ENCODE measurements at places on chromosomes 11 and 22.

GRCh38 chr11:34791780-34792542 is 124.2 kb downstream of the APIP start:
- no peak for DNase-seq

- DNase-seq = no peak
Observed at GRCh38 chr11:122746611-122747244, 91.2 kb downstream of the UBASH3B start.

- DNase-seq = no peak
Observed at GRCh38 chr22:33073989-33074418, 15.8 kb upstream of the SYN3 start.

GRCh38 chr11:47565340-47566148 is at the start of gene PTPMT1:
Gene PTPMT1 (plus strand): TSS chr11:47565599. CDS start chr11:47565623, 24 bp downstream.
- peak; percentile 64 for DNase-seq

DNA sequence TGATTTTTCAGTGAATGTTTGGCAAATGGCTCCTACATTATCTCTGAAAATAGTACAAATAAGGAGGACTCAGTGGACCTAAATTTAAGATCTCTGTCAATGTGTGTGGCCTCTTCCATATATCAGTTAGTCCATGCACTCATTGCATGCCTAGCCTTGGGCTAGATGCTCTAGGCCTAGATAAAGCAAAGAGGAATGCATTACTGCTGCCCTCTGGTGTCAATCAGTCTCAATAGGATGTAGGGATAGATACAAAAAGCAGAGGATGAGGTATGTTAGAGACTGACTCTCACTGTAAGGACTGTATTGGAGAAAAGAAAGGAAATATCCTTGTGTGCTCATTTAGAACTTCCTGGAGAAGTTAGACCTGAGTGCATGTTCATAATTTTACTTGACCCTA is 42.0 kb downstream of the MS4A2 start:
- DNase-seq = no peak

- DNase-seq = no peak
Observed at GRCh38 chr11:87536016-87536415, 498.3 kb downstream of the TMEM135 start.

- DNase-seq = no peak
Observed at GRCh38 chr11:47489395-47489755, 40.4 kb upstream of the RAPSN start.

GRCh38 chr11:125408311-125408711 is 87.8 kb downstream of the FEZ1 start:
- no peak for DNase-seq

- DNase-seq = no peak
Observed at GRCh38 chr11:102829316-102830000, 14.0 kb downstream of the MMP3 start.

DNA sequence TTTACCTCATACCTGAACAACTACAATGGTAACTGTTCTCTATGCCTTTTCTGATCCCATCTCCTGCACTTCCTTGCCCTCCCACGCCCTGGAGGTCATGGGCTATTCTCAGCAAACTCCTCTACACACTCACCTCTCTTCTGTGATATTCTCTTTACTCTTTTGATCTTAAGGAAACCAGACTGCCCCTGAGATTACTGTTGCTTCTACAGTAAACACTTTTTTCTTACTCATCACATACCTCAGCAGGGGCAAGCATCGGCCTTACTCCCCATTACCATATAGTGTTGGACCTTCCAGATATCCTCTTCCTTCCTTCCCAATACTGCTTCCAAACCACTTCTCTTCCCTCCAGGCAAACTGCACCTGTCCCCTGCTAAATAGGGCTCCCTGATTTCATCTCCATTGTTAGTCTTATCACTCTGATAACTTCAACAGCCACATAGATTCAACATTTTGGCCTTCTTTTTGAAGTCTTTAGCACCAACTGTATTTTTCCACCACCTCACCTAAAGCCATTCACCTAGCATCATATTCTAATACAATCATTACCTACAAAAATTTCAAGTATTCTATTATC is 141.2 kb downstream of the RBFOX2 start:
- no peak for DNase-seq

GRCh38 chr11:17821648-17822400 is 87.2 kb downstream of the KCNC1 start:
- no peak for DNase-seq

GRCh38 chr11:6856871-6857270 is 6.0 kb upstream of the OR10A2 start:
- DNase-seq = no peak

DNA sequence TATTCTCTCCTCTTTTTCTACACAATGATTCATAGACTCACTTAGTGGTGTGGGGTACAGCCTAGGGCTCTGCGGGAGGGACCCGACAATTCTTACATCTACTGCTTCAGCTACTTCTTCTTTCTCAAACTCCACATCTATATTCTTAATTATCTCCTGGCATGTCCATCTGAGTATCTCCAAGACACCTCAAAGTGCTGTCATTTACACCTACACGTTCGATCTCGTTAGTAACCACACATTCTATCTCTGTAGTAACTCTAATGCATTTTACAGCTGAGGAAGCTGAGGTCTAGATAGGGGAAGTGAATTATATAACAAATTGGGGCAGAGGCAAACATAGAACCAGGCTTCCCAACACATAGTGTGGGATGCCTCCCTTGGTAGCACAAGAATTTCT is 27.7 kb upstream of the RRM1 start:
- DNase-seq = no peak

DNA sequence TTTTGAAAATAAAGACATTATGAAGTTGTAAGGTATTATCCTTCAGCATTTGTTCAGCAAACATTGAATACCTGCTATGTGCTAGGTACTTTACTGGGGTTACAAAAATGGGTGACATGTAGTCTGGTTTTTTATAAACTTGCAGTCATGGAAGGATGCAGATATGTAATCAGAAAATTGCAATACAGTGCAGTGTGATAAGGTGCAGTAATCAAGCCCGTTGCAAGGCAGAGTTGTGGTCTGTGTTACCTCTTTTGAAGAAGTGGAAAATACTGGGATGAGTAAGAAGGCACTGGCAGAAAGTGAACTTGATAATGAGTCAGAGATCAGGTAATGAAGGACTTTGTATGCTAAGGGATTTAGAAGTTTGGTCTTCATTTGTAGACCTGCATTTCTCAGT is 8.1 kb downstream of the FBXO7 start:
- no peak for DNase-seq

- no peak for DNase-seq
Observed at GRCh38 chr22:37744589-37744988, 47.7 kb downstream of the TRIOBP start.

GRCh38 chr11:116702772-116703385 is 69.9 kb downstream of the BUD13 start:
- DNase-seq = no peak

DNA sequence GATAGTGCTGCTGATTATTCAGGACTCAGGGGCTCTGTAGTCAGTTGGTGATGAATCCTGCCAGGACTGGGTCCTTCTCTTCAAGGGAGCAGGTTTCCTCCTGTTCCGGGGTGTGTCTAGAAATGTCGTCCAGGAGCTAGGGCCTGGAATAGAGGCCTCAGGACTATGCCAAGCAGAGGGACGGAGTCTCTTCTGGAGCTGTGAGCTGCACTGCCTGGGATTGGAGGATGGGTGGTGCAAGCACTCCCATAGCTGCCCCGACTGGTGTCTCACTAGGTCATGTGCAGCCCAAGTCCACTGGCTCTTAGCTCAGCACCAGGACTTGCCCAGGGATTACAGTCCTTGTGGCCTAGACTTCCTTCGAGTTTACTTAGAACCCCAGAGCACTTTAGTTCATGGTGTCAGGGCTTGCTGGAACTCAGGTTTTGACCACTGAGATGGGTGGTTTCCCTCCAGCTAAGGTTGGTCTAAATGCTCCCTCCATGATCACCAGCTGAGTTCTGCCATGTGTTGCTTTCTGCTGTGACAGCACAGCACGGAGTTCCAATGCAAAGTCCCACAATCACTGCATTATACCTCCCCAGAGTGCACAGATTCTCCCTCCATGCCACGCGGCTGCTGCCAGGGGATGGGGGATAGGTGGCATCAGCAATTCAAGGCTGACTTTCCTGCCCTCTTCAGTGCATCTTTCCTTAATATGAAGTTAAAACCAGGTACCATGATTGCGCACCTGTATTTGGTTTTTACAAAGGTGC is 42.6 kb upstream of the SHANK2 start:
- DNase-seq = no peak

- DNase-seq = no peak
Observed at GRCh38 chr11:85712953-85713352, 27.0 kb upstream of the CCDC89 start.

DNA sequence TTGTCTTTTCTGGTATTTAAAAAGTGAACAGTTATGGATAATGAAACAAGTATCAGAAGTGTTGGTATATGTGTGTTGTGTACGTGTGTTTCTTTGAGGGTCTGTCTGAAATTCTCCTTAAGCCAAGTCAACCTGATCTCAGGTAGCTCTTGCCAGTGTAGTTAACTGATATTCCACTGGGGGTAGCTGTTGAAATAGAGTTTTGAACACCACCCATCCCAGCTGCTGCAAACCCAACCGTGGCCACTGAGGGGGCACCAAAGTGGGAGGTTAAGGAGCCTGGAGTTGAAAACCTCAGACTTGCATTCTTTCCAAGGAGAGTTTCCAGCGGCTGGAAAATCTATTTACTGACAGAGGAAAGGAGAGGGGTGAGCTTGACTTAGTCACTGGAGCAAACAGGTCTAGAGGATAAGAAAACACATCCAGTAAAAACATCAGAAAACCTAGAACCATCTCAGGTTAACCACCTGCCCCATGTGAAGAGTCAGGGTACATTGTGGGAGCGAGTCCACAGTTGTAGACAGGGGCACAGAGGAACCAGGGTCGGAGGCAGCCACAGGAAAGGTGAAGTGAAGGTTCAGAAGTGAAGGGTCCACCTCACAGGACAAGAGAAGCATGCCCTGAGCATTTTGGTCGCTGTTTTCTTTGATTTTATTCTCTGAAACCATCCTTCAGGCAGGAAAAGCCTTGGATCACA is 8.8 kb upstream of the CUL5 start:
- peak; percentile 10 for DNase-seq

GRCh38 chr11:100684101-100685065 is 2.7 kb upstream of the ARHGAP42 start:
- DNase-seq = no peak

GRCh38 chr11:72951193-72951592 is 137.0 kb downstream of the ATG16L2 start:
- no peak for DNase-seq

GRCh38 chr22:29704528-29705285 is 15.1 kb upstream of the CABP7 start:
- no peak for DNase-seq

- DNase-seq = peak; percentile 52
Observed at GRCh38 chr11:75429902-75430713, 2.9 kb downstream of the KLHL35 start.

DNA sequence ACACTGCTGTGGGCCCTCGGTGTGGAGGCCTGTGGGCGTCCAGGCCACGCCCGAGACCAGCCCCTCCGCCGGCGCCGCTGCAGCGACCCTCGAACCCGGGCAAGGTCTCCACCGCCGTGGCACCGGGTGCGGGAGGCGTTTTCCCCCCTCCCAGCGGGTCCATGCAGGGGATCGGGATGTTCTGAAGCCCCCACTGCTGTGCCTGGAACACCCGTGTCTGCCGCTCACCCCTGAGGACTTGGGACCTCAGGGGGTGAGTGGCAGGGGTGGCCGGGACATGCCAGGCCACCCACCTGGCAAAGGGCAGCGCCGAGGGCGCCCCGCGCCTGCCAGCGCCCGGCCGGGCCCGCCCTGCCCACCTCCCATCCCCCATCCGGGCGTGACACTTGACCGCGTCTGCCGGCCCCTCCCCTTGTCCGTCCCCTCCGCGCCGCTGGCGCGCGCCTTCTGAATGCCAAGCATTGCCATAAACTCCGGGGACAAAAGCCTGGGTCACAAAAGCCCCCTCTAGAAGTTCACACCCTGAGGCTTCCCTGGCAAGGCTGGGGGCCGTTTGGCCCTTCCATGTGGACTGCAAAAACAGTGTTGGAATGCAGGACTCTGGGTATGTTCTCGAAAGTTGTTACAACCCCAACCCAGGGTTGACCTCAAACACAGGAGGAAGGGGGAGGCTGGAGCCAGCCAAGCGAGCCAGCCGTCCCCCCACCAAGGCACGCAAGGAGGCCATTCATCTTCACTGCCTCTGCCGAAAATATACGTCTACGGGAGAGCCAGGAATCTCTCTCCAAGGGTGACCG is 819 bp upstream of the KCNQ1OT1 start:
- DNase-seq = peak; percentile 25

- no peak for DNase-seq
Observed at GRCh38 chr22:21590809-21591641, 23.5 kb downstream of the UBE2L3 start.

- no peak for DNase-seq
Observed at GRCh38 chr11:102001657-102002338, 45.4 kb upstream of the CFAP300 start.

DNA sequence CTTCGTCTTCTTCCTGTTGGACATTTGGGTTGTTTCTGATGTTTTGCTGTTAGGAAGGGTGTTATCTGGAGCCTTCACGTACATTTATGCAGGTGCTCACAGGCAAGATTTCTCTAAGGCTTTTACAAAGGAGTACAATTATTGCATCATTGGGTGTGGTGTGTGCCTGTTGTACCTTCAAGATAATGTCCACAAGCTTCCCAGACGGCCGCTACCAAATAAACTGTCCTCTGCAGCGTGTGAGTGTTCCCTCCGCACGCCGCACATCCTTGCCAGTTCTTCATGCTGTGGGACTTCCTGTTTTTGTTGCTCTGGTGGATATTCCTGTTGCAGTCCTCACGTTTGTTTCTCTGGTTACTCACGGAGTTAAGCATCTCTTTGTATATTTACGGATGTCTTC is 133.3 kb downstream of the TBC1D22A start:
- DNase-seq = no peak

- no peak for DNase-seq
Observed at GRCh38 chr11:76621466-76621865, 49.1 kb downstream of the LRRC32 start.

DNA sequence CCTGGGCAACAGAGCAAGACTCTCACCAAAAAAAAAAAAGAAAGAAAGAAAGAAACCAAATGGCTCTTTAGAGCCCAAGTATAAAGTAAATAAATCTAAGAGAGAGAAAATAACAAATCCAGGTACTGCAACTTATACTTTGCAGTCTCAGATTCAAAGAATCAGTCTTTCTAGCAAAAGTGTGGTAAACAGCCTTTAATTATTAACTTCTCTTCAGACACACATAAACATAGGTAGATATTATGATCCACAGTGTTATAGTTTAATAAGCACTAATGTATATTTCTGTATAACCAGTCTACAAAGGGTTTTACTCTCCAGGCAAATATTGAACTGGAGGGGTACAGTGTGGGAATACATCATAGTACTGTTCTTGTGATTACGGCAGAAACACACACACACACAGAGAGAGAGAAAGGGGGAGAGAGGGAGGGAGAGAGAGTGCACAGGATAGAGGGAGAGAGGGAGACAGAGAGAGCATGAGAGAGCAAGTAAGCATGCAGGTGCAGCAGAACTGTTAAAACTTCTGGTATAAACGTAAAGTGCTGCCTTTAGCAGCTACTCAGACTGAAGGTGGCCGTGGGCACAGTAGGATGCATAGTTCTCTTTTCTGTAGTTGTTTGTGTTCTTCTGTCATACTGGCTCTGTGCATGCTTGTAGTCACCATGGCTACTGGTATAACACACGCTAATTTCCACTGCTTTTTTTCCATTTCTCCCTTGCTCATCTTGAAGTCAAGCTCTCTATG is 32.3 kb downstream of the MTMR2 start:
- DNase-seq = no peak
